ENCODE measurements at places on chromosomes 1 and 21.
A peak's percentile ranks its signal among the peaks of the same experiment; 100 is the strongest.

GRCh38 chr1:30130099-30130498 is 593.3 kb downstream of the MATN1 start:
- DNase-seq = no peak

DNA sequence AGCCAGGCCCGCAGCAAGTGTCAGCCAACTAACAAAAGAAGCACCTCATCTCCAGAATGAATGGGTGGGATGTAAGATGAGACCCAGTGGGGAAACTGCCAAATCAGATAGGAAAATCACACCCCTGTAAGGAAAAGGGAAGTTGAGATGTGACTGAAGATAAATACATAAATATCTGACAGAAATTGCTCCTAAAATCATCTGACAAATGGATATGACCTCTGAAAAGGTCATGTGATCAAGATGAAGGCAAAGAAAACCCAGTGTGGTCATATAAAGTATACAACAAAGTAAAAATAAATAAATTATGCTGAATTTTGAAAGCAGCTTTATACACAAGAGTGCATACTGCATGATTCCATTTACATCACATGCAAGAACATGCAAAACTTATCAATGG is 12.7 kb downstream of the SIPA1L2 start:
- DNase-seq = no peak

GRCh38 chr1:118905196-118905595 is 82.9 kb downstream of the TBX15 start:
- no peak for DNase-seq

- no peak for DNase-seq
Measured at GRCh38 chr1:114458237-114458777, 52.7 kb downstream of the TRIM33 start.

GRCh38 chr1:181704546-181704945 is 221.2 kb downstream of the CACNA1E start:
- DNase-seq = no peak

GRCh38 chr1:156885880-156886355 is 7.6 kb upstream of the PEAR1 start:
- DNase-seq = no peak

DNA sequence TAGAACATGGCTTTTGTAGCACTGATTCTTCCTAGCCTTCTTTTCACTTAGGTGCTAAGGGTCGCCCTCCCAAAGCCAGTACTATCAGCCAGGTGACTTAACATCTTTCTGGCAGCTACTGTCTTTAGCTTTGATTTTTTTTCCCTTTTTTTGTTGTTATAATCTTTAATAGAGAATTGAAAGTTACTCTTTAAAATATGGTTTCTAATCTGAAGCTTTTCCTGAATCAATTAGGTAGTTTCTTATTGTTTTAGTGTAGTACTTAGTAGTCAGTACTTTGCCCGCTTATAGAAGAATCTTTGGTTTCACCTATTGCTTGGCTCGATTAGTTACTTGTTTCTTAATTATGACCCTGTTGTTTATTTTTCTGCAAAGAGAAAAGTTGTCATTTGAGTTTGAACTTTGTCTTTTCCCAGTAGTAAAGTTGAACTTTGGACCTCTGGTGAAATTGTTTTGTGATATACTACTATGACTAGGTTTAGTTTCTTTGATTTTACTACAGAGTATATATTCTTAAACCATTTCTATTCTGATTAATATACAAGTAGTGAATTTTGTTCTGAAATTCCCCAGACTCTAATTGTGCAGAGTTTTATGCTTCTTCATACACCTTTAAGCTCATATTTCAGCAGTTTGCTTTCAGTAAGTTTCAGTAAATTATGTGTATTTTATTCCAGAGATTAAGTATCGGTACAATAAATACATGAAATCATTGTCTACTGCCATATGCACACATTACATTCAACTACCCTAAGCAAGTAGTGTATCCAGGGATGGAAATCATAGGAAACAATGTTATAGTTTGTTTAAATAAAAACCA is 3.9 kb downstream of the MAGI3 start:
- no peak for DNase-seq

- DNase-seq = no peak
Measured at GRCh38 chr1:214504330-214504729, 47.1 kb downstream of the PTPN14 start.

GRCh38 chr1:56375326-56375804 is 204.0 kb downstream of the PLPP3 start:
- DNase-seq = no peak

- no peak for DNase-seq
Measured at GRCh38 chr21:41482301-41482700, 25.7 kb downstream of the TMPRSS2 start.

- DNase-seq = no peak
Measured at GRCh38 chr1:208081972-208082371, 162.2 kb downstream of the PLXNA2 start.

- DNase-seq = peak; percentile 71
Measured at GRCh38 chr1:869499-870244, 54.1 kb upstream of the SAMD11 start.

GRCh38 chr1:85707267-85707989 is 805 bp downstream of the ZNHIT6 start:
- no peak for DNase-seq
